Panc1 (cell line): ENCODE measurements at places on chromosomes 5 and 9.

GRCh38 chr5:128228008-128228407 is 144.4 kb downstream of the SLC12A2 start:
- no peaks in the 10 kb centered on the region for H3K27me3 ChIP-seq
- no peaks in the 10 kb centered on the region for H3K36me3 ChIP-seq
- H3K4me1 ChIP-seq: no peaks in the 10 kb centered on the region
- H3K27ac ChIP-seq: no peak overlapping the region
- DNase-seq: no peak
- H3K4me3 ChIP-seq: no peak overlapping the region

DNA sequence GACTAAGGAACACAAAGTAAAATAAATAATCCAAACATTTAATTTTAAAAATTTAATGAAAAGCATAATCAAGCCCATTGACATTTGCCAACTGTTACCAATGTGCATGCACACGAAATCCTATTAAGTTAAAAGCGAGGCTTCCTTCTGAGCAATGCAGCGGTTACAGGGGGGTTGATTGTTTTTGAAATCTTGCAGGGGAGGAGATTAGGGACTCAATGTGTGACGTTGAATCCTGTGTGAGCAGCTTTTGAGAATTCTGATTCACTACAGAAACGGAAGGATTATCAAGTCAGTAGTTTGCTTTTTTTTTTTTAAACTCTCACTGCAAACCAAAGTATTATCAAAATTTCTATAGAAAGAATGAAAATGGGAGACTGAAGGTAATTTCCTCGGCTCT is 109.5 kb downstream of the PRKACG start:
- no peaks in the 10 kb centered on the region for H3K27me3 ChIP-seq
- H3K4me3 ChIP-seq: no peak overlapping the region
- DNase-seq: no peak
- H3K27ac ChIP-seq: no peak overlapping the region

DNA sequence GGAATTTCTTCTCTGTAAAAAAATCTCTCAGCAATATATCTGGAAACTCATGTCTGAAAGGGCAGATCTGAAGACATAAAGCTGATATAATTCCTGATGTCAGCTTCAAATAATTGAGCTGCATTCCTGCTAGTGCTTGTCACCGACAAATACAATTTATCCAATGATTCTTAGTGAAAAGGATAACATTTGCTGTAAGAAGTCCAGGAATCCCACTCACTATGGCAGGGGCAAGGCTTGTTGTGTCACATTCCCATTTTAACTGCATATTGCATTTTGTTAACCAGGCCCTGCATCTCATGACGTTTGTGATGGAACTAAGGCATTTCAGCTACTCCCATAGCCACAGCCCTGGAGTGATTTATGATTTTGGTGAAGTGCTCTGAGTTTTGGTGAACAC is 160.1 kb upstream of the DAB2 start:
- no peak overlapping the region for H3K27ac ChIP-seq
- H3K4me3 ChIP-seq: no peak overlapping the region
- H3K4me1 ChIP-seq: no peaks in the 10 kb centered on the region
- no peak for DNase-seq
- H3K36me3 ChIP-seq: no peaks in the 10 kb centered on the region

DNA sequence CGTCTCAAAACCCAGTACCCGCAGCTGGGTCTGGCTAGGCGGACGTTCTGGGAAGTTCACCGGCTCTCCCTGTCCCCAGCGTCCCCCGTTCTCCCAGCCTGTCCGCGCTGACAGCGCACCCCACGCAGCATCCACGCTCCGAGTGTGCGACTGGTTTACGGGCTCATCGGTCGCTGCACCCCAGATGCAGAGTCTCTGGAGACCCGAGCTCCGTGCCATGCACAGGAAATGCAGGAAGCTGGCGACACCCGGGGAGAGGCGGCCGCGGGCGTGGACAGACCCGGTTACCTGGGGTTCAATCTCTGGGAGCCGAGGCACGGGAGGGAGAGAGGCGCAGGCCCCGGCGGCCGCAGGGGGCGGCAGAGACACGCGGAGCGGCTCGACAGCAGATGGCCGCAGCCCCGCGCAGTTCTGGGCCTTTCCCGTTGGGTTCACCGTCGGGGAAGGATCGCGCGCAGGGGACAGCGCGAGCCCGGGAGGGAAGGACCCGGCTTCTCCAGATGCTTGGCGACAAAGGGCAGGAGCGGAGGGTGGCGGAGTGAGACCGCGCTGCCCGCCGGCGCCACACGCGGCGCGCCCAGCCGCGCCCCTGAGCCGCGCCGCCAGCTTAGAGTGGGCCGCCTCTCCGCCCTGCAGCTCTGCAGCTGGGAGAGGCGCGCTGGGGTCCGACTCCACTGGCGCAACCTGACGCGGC is 558 bp downstream of the SHROOM1 start:
- H3K27me3 ChIP-seq: no peaks in the 10 kb centered on the region
- peaks cover 6% of the 10 kb centered on the region; the same call in 1 of the 2 replicates for H3K4me1 ChIP-seq
- peak overlapping the region; percentile 40 for H3K27ac ChIP-seq
- H3K4me3 ChIP-seq: peak overlapping the region; percentile 60
- no peaks in the 10 kb centered on the region for H3K36me3 ChIP-seq
- peak; percentile 30 for DNase-seq

DNA sequence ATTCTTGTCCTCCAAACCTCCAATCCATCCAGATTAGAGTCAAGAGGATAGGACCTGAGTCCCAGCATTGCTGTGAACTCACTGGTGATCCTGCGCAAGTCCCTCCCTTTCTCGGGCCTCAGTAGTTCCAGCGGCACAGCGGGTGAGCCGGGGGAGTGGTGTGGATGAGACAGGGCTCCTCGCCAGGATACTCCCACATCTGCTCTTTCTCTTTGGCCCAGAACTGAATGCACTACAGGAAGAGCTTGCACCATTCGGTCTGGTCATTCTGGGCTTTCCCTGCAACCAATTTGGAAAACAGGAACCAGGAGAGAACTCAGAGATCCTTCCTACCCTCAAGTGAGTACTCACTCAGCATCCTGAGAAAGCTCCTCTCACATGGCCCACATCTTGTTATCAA is 6.3 kb downstream of the GPX3 start:
- no peak for DNase-seq
- H3K27me3 ChIP-seq: no peaks in the 10 kb centered on the region
- 0 out of 2 replicates have a peak, but pooled peaks cover 2% of the 10 kb centered on the region for H3K4me1 ChIP-seq
- no peak overlapping the region for H3K27ac ChIP-seq
- no peaks in the 10 kb centered on the region; the same call in 1 of the 2 replicates for H3K36me3 ChIP-seq

DNA sequence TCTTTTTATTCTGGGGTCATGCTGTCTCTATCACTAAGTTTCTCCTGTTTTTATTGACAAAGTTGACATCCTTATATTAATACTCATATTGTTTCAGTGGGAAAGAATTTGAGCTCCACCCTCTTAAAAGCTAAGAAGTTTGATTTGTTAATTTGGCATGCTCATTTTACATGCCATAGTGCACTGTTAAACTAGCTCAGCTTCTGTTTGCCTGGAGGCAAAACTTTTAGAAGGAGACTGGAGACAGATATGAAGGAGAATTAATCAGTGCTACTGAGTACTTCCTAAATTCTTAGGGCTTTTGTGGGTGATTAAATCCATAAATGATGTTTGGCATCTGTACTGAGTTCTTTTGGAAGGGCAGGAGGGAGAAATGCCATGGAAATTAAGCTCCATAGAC is 138.9 kb downstream of the NTRK2 start:
- DNase-seq: no peak
- no peaks in the 10 kb centered on the region for H3K4me1 ChIP-seq
- no peak overlapping the region for H3K4me3 ChIP-seq
- H3K27ac ChIP-seq: no peak overlapping the region

DNA sequence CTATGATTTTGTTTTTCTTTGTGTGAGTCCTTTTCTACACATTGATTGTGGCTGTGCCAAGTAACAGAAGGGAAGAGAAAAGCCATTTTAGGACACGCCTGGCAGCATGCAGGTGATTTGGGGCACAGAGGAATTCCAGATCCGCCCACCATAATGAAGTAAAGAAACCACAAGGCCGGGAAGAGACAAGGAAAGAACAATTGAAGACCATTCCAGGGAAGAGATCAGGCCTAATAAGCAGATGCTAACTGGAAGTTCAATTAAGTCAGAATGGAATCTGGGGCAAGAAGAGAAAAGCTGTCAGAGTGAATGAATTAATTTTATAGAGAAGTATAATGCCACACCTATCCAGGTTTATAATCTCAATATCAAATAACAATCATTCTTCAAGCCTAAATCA is 110.2 kb upstream of the ISL1 start:
- no peaks in the 10 kb centered on the region for H3K36me3 ChIP-seq
- no peaks in the 10 kb centered on the region for H3K27me3 ChIP-seq
- H3K4me3 ChIP-seq: no peak overlapping the region

DNA sequence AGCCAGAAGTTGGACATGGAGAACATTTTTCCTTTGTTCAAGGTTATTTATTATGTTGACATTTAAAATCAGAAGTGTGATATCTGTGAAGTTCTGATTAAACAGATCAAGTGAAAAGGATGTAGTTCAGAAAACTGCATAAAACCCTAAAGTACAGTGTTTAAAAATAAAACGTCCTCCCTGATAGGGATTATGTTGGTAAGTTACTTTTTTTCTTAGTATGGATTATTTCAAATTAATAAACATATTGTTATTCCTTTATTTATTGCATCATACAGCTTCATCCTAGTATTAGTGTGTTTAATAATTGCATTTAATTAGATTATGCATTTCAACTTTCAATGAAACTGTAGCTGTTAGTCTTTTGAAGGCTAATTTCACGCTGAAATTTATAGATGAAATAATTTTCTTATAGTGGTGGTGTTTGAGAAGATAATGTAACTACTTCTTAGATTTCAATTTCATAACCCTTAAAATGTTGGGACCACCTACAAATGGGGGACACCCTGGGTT is 157.9 kb upstream of the DMRT1 start:
- no peaks in the 10 kb centered on the region for H3K27me3 ChIP-seq
- H3K36me3 ChIP-seq: no peaks in the 10 kb centered on the region
- H3K27ac ChIP-seq: no peak overlapping the region
- no peaks in the 10 kb centered on the region for H3K4me1 ChIP-seq

DNA sequence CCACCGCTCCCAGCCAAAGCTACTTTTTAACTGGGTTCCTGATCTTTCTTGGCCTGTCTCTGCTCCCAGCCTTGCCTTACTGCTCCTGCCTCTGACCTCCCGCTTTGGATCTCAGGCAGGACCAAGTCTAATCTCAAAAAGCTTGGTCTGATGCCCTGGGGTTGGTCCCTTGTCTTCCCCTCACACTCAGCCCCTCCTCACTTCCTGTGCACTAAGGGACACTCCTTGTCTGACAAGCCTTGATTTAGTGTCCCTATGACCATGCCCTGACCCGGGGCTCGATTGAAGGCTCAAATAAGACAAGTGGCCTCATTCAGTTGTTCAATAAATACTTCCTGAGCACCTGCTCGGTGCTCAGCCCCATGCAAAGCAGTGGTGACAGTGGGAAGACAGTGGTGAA is 3.7 kb upstream of the GTF3C5 start:
- DNase-seq: no peak
- H3K27ac ChIP-seq: no peak overlapping the region
- H3K36me3 ChIP-seq: no peaks in the 10 kb centered on the region; the same call in 1 of the 2 replicates
- H3K27me3 ChIP-seq: no peaks in the 10 kb centered on the region
- no peaks in the 10 kb centered on the region; the same call in 1 of the 2 replicates for H3K4me1 ChIP-seq
- H3K4me3 ChIP-seq: no peak overlapping the region

GRCh38 chr9:123237220-123237619 is 31.2 kb downstream of the STRBP start:
- DNase-seq: no peak
- H3K36me3 ChIP-seq: no peaks in the 10 kb centered on the region
- H3K27ac ChIP-seq: no peak overlapping the region
- H3K4me3 ChIP-seq: no peak overlapping the region
- H3K27me3 ChIP-seq: no peaks in the 10 kb centered on the region

DNA sequence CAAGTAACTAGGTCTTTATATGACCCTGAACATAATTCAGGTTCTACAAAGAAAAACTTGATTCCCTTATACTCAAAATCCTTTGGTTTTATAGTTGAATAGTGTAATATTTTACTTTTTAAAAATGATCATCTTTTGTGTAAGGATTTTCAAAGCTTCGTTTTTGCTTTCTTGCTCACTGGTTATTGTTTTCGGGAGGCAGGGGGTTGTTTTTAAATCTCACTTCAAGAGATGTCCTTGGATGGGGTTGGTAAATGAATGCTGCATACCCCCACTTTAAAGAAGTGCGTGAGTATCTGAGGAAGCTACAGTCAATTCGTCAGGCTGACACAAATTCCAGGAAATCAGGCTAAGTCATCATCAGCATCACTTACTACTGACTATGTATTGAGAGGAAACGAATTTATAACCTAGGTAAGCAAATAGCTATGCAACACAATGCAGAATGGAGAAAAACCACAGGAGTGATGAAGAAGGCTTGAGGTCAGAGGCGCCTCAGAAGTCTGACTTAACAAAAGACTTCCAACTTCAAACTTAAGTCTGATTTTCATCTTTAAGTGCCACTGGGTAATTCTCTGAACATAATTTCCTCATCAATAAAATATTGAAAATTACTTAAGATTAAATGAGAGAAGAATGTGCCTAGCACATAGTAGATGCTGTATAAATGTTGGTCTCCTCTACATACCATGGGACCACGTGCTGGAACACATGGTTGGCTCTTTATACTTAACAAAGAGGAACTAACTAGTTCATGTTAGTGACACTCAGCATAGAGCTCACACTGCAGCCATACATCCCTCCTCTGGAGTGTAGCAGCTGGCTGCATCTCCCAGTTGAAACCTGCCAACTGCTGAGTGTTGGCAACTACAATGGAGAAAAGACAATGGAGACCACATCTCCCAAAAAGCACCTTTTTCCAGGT is 106.0 kb upstream of the KIF2A start:
- no peak overlapping the region for H3K27ac ChIP-seq
- no peak overlapping the region for H3K4me3 ChIP-seq
- peaks cover 19% of the 10 kb centered on the region for H3K27me3 ChIP-seq

- peaks cover 30% of the 10 kb centered on the region for H3K4me1 ChIP-seq
- H3K27ac ChIP-seq: peak overlapping the region; percentile 97
- no peaks in the 10 kb centered on the region for H3K27me3 ChIP-seq
- H3K36me3 ChIP-seq: peaks cover 43% of the 10 kb centered on the region
- no peak for DNase-seq
Measured at GRCh38 chr5:61159836-61160235, 2.4 kb downstream of the SMIM15 start.

GRCh38 chr5:160250226-160250625 is 20.9 kb downstream of the FABP6 start:
- no peak for DNase-seq
- H3K27me3 ChIP-seq: no peaks in the 10 kb centered on the region
- no peak overlapping the region for H3K4me3 ChIP-seq
- H3K36me3 ChIP-seq: no peaks in the 10 kb centered on the region; the same call in none of the 2 replicates

- no peaks in the 10 kb centered on the region for H3K36me3 ChIP-seq
- H3K4me3 ChIP-seq: no peak overlapping the region
- H3K27ac ChIP-seq: no peak overlapping the region
Measured at GRCh38 chr9:84874596-84874995, 205.1 kb downstream of the NTRK2 start.

- DNase-seq: no peak
- no peak overlapping the region for H3K27ac ChIP-seq
- no peaks in the 10 kb centered on the region for H3K4me1 ChIP-seq
- no peaks in the 10 kb centered on the region for H3K27me3 ChIP-seq
- no peak overlapping the region for H3K4me3 ChIP-seq
Measured at GRCh38 chr9:78592811-78593210, 295.9 kb downstream of the PSAT1 start.

GRCh38 chr5:175654339-175654738 is 3.5 kb upstream of the HRH2 start:
- no peak overlapping the region for H3K4me3 ChIP-seq
- no peak for DNase-seq
- H3K4me1 ChIP-seq: no peaks in the 10 kb centered on the region
- peaks cover 12% of the 10 kb centered on the region for H3K27me3 ChIP-seq
- no peaks in the 10 kb centered on the region for H3K36me3 ChIP-seq

- no peak for DNase-seq
- H3K4me1 ChIP-seq: no peaks in the 10 kb centered on the region
- H3K27ac ChIP-seq: no peak overlapping the region
- no peaks in the 10 kb centered on the region for H3K36me3 ChIP-seq
- no peaks in the 10 kb centered on the region; the same call in 1 of the 2 replicates for H3K27me3 ChIP-seq
Measured at GRCh38 chr5:180139731-180140055, 68.1 kb upstream of the RNF130 start.
